ENCODE measurements at places on chromosomes 1 and 21.

GRCh38 chr21:31072533-31072932 lies 34.3 kb upstream of the KRTAP19-8 start:
- DNase-seq, result no peak

- no peak for DNase-seq
Measured at GRCh38 chr1:170664828-170665612, 1.1 kb downstream of the PRRX1 start.

DNA sequence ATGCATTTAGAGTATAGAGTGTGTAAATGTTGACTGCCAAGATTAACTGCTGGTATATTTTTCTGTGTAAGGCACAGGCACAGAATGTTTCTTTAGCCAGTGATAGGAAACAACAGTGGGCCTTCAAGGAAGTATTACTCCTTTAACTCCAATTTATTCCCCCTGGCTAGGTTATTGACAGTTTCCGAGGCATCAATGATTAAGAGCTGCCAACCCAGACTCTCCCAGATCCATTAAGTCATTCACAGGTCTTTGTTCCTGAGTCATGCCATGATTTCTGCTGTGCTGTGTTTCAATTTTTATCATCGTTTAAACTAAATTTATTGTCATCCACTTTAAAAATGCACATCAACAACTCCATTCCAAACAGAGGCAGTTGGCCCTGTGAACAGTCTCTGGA lies 9.2 kb downstream of the ZNF648 start:
- no peak for DNase-seq

GRCh38 chr1:152162792-152163463 lies 3.9 kb upstream of the RPTN start:
- no peak for DNase-seq

- DNase-seq, result no peak
Measured at GRCh38 chr21:8990326-8991087, 1530.9 kb upstream of the TPTE start.

DNA sequence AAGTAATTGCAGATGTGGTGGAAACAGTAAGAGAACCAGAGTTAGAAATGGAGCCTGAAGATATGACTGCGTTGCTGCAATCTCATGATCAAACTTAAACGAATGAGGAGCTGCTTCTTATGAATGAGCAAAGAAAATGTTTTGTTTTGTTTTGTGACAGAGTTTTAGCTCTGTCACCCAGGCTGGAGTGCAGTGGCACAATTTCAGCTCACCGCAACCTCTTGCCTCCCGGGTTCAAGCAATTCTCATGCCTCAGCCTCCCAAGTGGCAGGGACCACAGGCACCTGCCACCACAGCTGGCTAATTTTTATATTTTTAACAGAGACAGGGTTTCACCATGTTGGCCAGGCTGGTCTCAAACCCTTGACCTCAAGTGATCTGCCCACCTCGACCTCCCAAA lies 53.3 kb upstream of the NFASC start:
- no peak for DNase-seq

DNA sequence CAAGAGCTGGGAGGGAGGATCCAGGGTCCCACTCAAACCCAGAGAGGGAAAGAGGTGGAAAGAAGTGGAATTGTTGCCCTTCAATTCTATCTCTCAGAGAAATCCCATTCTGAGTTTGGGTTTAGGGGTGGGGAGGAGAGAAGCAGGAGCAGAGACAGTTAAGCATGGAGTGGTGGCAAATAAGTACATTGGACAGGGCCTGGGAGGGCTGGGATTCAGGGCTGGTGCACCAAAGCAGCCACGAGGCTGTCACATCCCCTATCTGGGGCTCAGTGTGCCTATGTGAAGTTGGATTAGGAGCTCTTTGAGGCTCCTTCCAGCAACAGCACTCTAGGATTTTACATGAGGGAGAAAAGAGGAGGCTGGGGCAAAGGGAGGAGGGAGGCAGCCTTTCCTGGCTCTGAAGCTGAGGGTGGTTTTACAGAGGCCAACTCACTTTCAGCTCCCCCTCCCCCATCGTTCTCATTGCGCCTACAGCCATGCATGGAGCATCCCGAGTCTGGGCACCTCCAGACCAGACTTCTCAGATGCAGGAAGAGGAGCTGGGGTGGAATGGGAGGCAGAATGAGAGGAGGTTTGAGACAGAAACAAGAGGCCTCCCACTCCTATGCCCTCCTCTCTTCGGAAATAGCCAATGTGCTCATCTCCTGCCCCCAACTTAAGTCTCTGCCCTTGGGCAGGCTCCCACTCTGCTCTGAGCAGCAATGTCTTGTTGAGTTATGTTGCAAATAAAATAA lies 3.0 kb upstream of the SYT6 start:
- DNase-seq, result peak; percentile 67

GRCh38 chr1:156153362-156153761 lies at the start of gene SEMA4A:
Gene SEMA4A, plus strand, starts transcription at chr1:156153585. Its CDS starts 994 bp downstream, at chr1:156154579.
- peak; percentile 73 for DNase-seq

GRCh38 chr1:241356519-241357365 lies at the start of gene RGS7:
Gene RGS7, minus strand, starts transcription at chr1:241357205.
- peak; percentile 89 for DNase-seq

DNA sequence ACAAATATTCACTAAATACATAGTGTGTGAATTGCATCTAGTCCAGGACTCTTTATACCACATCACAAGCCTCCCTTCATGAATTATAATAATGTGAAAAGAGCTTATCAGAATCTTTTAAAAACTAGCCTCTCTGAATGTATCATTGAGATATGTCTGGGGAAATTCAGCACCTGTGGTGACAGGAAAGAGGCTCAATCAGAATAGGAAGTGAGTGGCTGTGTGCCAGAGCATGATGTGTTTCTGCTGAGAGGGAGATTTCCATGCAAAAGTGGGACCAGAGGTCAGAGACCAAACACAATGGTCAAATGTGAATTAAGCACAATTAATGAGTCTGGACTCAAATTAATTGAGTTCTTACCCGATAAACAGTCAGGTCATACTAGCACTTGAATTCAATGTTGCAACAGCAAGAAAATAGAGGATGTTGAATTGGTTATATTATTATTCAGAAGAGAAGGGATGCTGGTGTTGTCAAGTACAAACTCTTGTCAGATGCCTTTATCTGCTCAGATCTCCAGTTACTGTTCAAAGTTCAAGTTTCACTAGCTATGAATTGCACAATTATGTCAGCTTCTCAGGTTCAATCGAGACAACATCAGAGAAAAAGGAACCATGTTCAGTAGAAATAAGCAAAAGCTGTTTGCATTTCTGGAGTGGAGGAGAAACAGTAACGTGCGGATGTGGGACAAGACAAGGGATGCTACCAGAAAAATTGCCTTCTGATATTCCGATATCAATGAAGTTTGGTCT lies 226.2 kb downstream of the ZNF326 start:
- DNase-seq, result no peak

GRCh38 chr1:240802271-240802670 lies 190.3 kb upstream of the GREM2 start:
- DNase-seq, result no peak

GRCh38 chr21:37767984-37768383 lies 148.3 kb downstream of the KCNJ6 start:
- DNase-seq, result no peak

DNA sequence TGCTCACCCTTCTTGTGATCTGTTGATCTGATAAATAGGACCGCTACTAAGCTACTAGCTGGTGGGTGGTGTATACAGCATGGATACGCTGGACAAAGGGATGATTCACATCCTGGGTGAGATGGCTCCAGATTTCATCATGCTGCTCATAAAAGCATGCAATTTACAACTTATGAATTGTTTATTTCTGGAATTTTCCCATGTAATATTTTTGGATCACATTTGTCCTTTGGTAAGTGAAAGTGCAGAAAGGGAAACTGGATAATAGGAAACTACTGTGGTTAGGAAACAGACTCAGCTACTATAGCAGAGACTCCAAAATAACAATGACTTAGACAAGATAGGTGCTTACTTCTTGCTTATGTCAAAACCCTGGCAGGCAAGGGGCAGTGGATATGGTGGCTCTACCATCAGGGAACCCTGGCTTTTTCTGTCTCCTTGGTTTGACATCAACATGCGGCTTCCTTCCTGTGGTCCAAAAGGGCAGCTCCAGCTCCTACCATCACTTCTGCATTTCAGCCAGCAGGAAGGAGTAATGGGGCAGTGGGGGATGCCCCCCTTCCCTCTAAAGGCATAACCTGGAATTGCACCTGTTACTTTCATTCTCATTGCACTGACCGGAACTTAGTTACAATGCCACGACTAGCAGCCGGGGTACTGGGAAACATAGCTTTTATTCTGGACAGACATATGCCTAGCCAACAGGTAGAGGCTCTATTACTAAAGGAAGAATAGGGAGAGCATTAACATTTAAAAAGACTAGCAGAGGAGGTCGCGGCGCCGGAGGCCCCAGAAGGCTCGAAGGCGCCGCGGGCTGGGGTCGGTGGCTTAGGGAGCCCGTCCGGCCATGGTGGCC lies 13.8 kb upstream of the AK2 start:
- DNase-seq, result no peak

DNA sequence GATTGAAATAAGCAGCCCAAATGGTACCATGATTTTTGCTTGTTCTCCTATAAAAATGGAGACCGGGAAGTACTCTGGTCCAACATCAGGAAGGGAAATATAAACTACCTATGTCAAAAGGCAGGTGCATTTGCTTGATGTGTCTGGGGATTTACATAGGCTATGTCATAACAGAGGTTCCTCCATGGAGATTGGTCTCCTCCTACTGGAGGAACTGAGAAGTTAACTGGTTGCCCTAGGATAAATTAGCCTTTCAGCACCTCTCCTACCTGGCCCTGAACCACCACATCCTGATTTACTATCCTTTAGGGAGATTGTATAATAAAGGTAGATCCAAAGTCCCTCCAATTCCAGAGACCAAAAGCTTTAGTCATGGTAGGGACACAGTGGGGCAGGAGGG lies 1109.3 kb upstream of the B3GALT2 start:
- DNase-seq, result peak; percentile 67
